ENCODE measurements at places on chromosomes 1 and 21.
A peak's percentile ranks its signal among the peaks of the same experiment; 100 is the strongest.

- DNase-seq = peak; percentile 65
These were observed 21.8 kb downstream of the CHD1L start for GRCh38 chr1:147264158-147264768.

DNA sequence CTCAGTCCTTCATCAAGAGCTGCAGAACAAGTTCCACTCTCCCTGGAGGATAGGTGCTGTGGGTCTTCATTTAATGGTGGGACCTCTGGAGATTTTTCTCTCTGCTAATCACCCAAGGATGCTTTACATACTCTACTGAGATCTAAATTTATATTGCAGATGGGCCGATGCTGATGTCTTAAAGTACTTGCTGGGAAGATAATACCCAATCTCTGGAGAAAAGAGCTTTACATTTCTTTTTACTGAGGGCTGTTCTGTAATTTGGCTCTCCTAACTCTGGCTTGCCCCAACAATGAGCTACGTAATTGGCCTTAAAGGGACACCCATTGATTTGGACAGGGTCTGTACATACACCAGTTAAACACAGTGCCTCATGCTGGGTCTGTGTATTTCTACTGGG, 86.9 kb downstream of the ST6GALNAC3 start:
- no peak for DNase-seq

DNA sequence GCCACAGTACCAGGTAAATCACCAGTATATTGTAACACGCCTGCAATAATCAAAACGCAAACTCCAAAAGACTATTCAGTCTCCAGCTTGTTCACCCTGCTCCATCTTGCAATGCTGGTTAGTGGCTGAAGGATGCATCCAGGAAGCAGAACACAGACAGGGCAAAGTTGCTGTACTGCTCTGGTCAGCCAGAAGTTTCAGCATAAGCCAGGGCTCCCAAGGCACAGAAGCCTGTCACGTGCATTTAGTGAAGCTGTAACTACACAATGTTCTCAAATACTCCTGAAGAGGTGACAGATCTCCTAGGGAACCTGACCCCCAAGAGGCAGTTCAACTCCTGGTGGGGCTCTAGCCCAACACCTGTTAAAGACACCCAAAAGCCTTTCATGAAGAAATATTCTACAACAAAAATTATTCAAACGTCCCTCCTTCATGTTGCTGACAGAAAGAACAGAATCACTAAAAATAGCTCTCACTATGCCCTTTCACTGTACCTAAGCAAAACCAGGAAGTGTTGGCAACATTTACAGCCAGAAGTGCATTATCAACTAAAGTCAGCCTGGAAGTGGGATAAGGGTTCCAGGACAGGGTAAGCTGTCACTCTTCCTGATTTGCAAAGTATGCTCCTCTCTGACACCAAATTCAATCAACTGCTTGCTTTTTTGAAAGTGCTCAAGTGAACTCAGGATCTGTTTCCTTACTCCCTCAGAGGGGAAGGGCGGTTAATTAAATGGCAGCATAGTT, 52.1 kb downstream of the SLC35D1 start:
- no peak for DNase-seq

- no peak for DNase-seq
These were observed 87.6 kb downstream of the LEPR start for GRCh38 chr1:65508051-65508450.

DNA sequence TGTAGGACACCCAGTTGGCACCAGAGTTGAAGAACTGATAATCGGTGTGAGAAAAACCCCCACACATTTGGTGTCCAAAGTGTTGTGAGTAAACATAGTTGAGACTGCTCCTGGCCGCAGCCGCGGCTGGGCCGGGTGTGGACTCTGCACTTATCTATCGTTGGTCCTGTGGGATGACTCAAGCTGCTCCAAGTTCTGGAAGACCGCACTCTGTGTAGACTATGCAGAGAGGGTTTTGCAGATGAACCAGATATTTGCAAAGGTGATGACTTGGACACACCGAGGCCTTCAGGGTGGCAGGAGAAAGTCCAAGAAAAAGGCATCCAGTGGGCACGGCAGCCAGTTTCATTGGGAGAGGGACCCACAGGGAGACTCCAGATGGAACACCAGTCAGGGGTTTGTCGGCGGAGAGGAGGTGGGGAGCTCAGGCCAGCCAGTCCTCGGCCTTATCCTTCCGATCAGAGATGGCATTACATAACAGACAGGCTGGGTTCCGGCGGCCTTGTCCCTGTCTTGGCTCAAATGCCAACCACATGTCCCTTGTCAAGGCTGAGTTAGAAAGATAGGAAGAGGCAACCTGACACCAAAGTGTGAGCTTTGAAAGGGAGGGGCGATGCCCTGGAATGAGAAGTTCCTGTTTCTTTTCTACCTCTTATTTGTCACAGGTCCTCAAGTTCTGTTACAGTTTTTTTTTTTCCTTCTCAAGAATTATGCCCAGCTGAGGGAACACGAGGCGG, 21.1 kb downstream of the C2CD2 start:
- DNase-seq = peak; percentile 50

DNA sequence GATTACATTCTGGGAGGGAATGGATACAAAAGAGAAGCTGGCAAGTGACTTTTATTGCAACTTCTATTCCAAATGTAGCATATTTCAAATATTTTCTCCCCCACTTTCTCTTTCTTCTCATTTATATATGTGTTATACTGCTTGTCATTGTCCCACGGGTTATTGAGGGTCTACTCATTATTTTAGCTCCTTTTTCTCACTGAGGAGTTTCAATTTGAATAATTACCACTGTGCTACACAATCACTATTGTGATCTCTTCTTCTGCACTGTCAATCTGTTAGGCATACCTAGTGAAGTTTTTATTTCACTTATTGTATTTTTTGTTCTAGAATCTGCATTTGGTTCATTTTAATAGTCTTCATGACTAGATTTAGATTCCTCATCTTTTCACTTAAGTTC, 339.7 kb downstream of the PTPRC start:
- DNase-seq = no peak

DNA sequence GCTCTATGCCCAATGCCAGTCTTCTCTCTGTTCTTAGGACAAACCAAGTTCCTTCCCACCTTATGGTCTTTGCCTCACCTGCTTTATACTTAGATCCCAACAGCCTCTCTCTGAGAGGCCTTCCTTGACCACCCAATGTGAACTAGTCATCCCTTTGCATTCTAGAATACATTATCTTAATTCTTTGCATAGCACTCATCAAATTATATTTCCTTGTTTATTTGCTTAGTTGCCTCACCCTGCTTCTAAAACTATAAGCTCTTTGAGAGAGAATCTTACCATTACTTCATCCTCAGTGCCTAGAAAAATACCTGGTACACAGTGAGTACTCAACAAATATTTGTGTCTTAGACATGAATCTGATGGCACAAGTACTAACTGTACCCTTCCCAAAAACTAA, 8.0 kb downstream of the PIGP start:
- DNase-seq = no peak

GRCh38 chr1:160710517-160711252, 937 bp downstream of the CD48 start:
- DNase-seq = no peak

DNA sequence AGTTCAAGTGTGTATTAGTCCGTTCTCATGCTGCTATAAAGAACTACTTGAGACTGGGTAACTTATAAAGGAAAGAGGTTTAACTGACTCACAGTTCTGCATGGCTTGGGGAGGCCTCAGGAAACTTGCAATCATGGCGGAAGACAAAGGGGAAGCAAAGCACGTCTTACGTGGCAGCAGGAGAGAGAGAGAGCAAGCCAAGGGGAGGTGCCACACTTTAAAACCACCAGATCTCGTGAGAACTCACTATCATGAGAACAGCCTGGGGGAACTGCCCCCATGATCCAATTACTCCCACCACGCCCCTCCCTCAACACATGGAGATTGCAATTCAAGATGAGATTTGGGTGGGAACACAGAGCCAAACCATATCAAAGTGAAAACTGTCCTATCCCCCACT, 4.1 kb upstream of the MIS18A start:
- no peak for DNase-seq

DNA sequence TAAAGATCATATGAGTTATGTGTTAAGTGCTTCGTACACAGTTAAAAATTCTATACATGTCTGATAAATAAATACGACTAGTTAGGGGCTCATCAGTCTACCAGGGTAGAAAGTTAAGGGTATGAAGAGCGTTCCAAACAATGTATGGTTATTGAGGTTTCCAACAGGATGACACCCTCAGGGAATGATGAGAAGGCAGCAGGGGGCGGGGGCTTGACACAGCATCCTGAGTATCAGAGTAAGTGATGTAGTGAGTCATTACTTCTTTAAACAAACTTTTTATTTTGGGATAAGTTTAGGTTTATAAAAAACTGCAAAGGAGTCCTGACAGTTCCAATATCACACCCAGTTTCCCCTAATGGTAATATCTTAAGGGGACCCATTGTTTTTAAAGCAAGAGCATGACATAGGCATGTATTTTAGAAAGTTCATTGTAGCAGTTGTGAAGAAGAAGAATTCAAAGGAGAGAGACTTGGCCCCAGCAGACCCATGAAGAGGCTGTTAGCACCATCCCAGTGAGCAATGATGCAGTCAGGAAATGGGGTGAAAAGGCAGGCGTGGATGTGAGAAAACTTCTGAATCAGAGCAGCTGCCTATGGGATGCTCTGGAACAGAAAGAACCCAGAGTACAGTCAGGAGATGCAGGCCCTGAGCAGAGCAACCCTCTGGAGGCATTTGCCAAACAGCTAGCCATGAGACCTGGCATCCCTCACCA, 15.0 kb upstream of the PSMB2 start:
- no peak for DNase-seq

DNA sequence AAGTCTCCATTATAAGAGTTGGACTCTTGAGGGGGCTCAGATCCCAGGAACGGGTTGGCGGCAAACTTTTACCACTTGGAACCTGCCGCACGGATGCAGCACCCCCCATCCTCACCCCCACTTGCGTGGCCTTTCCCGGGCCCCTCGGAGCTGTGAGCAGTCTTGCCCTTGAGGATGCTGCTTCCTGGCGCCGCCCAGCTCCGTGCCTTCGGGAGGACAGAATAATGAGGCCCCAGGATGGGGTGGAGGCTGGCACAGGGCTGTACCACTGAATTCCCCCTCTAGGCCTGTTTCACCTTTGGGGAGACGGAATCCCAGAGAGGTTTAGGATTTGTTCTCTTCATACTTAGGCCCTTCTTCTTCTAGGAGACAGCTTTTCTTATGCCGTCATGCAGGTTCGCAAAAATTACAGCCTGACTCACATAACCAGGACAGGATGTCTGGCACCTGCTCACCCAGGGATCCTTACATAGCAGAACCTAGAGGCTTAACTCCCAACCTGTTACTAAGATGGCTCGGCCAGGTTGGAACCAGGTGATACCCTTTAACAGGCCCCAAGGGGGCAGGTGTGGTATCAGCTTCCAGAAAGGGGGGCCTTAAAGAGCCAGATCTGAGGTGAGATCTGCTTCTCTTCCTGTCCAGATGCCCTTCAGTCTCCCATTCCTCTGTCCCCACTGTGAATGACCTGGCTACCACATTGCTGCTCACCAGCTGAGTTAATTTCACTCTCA, 1.5 kb downstream of the TRNP1 start:
- DNase-seq = no peak

GRCh38 chr1:240004086-240004749, 87.5 kb upstream of the FMN2 start:
- DNase-seq = peak; percentile 62

DNA sequence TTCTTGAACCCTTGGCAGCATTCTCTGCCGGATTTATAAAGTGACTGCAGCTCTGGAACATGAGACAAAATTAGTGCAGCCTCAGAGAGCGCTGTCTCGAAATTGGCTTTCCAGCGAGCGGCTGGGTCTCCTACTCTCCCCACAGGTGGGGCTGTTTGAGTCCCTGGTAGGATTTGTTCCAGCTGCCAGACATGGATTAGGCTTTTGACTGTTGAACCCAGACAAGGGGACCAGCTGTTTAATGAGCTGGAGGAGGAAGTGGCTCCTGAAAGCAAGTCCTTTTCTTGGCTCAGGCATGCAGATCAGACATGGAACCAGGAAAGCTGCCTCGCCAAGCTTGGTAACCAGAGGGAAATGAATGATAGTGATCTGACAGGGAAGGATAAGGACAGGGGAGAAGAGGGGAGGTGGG, 69.6 kb downstream of the UBIAD1 start:
- no peak for DNase-seq

- DNase-seq = peak; percentile 89
These were observed 31.3 kb upstream of the JUN start for GRCh38 chr1:58815069-58815685.

- DNase-seq = no peak
These were observed 21.9 kb downstream of the PUM1 start for GRCh38 chr1:31043631-31044030.

DNA sequence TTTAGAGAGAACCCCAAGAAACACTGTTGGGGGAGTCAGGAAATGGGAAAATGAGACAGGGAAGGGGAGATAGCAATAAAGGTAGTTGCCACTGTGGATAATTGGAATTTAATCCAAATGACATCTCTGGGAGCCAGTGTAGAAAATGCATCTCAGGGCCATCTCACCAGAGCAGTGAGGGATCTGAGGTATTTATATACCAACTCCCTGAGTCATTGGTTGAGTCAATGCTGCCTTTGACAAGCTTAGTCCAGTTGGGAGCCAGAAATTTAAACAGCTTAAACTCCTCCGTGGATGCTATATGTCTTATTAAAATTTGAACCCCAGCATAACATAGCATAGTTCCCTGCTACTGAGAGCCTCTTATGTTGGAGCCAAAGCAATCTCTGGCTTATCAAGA, 140.3 kb downstream of the SLC30A10 start:
- DNase-seq = peak; percentile 27

DNA sequence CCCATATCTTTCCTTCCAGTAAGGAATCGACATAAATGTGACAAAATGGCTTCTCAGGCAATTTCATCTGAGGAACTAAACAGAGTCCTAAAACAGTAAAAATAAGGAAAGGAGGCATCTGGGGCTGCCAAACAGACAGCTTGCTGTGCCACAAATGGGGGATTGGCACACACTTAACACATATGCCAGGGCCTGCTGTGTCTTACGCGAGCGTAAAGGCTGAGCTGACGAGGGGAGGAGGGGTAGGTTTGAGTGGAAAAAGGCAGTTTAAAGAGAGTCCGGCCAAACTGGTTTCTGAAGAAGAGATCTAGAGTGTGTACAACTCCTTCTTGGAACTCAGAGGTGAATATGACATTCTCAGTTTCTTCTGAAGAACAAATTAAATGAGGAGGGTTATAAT, 244.1 kb upstream of the MAP1LC3C start:
- no peak for DNase-seq

DNA sequence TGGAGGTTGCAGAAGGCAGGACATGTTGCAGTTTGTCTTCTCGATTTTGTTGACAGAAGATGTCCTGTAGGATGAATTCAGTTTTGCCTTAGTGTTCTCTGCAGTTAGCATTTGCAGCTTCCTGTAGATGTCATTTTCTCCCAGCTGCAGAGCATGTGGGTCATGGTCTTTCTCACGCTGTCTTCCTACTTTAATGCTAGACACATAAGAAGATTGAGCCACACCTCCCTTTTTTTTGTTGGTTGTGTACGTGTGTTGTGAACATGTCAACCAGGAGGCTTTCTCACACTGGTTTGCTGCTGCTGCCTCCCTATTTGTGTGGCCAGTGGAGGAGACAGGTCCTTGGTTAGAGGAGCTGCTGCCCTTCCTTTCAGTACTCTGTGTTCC, 110.7 kb downstream of the VPS13D start:
- no peak for DNase-seq

Measured in trophoblast cell (in vitro differentiated cells and primary cell).